ENCODE measurements at places on chromosomes 2 and 18. TPM values are rescaled to one million over a fixed set of nuclear protein-coding genes. Genes with fewer than 3 reads are reported as not detected.

The DHX57 gene
- polyA plus RNA-seq: 15.2 TPM

The FOXD4L1 gene
- polyA plus RNA-seq: 0.07 TPM

The UBE2E3 gene
- polyA plus RNA-seq: 77.2 TPM

The SFT2D3 gene
- polyA plus RNA-seq: not detected

The TMEM127 gene
- 40.9 TPM for polyA plus RNA-seq

The DNAH6 gene
- polyA plus RNA-seq: 1.6 TPM

The GKN2 gene
- 0.10 TPM for polyA plus RNA-seq

The TMEM37 gene
- polyA plus RNA-seq: 70.7 TPM

The REG3A gene
- polyA plus RNA-seq: 1.4 TPM

All from large intestine (tissue), 12 donors.